GM04504 (cell line): ENCODE measurements at places on chromosomes 5 and 9.
A peak's percentile ranks its signal among the peaks of the same experiment; 100 is the strongest.

DNA sequence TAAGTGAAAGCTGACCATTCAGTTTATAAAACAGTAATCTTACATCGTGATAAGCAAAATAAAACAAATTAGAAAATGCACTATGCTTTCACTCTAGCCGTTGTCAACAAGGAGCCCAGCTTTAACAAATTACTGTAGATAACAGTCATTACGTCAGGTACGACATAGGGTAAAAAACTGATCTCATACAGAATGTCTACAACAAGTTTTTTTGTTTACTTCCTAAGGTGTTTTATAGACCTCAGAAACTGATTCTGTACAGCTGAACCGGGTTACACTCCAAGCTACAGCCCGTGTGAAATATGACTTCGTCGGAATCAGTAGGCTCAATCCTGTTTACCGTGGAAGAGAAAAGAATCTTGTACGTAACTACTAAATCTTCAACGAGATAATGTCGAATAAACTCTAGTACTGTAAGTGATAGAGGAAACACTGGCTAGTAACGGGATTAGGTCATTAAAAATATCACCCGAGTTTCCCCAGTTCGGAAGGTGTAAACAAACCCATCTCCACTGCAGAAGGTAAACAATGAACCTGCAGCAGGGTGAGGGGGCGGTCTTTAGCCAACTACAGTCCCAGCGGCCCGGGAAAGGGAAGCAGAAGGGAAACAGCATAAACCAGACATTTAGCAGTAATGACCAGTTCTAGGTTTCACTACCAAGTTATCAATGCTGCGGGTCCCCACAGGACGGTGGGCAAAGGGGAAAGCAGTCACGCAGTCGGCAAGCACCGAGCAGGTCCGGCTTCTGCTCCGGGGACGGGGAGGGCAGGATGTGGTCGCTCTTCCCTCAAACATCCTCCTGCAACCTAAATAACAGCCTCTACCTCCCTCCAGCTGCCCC, 1.1 kb downstream of the RICTOR start:
- DNase-seq = no peak

DNA sequence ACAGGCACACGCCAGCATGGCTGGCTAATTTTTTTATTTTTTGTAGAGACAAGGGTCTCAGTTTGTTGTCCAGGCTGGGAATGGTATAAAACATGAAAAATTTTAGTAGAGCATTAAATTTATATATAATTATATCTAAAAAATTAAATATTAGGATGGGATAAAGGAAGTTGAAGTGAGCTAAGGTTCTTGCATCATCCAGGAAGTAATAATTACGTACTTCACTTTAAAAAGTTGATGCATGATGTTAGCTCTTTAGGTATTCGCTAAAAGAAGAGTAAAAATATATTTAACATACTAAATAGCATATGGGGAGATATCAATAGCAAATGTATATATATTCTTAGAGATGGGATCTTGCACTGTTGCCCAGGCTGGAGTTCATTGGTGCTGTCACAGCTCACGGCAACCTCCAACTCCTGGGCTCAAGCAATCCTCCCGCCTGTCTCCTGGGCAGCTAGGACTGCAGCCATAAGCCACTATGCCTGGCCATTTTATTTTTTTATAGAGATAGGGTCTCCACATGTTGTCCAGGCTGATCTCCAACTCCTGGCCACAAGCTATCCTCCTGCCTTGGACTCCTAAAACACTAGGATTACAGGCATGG, 12.3 kb downstream of the DCAF10 start:
- DNase-seq = no peak

DNA sequence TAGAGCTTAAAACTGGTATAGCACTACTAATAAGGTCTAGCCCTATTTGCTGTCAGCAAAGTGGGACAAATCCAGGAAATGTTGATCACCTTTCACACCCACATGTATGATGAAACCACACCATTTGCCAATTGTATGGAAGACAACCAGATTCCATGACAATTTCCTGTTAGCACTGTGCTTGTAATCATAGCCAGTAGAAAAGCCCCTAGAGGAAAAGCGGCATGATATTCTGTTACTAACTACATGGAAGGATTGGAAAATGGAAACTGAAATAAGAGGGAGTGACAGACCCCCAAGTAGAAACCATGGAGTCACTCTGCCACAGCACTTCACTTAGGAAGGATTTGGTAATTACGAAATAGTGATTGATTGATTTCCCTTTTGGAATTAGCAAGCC, 923 bp downstream of the SPATA6L start:
- DNase-seq = no peak

DNA sequence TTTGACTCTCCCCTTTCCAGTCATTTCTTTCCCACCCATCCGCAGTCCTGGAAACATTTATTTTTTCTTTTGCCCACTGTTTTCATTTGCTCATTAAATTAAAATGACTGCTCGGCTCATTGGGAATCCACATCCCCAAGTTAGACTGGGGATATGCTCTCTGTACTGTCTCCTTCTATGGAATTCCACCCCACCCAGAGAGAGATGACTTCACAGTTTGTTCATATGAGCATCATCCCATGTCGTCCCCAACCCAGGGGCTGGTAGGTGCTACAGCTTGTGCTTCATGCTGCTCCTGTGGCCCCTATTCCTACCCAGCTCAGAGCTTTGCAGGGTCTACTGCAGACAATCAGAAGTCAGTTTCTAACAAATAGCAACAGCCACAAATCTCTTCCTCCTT, 16.5 kb upstream of the RARS1 start:
- no peak for DNase-seq

GRCh38 chr5:138807182-138807581, 54.0 kb downstream of the CTNNA1 start:
- DNase-seq = no peak

GRCh38 chr9:33404788-33405362, 2.5 kb upstream of the AQP7 start:
- DNase-seq = no peak

- DNase-seq = no peak
Observed at GRCh38 chr5:980001-980588, 28.5 kb upstream of the NKD2 start.

DNA sequence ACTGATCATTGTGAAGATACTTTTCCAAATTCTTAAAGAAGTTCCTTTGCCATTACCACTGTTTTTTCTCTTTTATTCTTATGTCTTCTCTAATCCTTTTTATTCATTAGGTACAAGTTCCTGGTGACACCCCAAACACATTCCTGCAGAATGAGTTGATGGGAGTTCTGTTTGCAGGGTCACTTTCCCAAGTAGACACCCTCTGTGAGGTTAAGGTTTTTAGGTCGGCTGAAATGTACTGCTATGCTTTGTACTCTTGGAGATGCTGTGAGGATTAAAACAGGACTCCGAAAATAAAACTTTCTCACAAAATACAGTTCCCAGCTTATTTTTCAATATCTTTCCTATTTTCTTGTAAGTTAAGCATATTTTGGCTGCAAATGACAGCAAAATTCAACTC, 143.3 kb upstream of the TLE4 start:
- no peak for DNase-seq

DNA sequence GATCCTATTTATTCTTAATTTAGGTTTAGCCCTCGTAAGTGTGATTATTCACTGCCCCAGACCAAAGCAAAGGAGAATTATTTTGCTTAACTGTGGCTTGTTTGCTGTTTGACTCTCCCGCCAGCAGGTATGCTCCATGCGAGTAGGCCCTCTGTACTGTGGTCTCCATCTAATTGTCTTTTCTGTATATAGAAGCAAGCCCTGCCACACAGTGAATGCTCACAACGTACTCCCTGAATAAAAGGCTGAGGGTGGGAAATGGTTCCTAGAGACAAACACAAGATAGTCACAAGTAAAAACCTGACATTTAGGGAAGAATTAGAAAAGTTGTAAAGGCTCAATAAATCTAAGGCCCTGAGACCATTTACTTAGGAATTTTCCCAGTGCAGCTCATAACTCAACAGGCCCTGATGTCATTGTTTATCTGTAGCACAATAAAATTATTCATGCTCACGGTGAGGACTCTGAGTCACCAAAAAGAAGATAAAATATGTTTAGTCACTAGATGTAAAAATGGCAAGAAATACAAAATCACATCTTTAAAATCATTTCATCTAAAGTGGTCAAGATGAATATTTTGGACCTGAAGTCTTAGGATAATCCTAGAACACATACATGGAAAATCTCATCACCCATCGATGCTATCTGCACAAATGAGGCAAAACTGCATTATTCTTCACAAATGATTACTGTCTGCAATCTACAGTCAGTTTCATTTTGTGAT, 473.2 kb downstream of the ENC1 start:
- peak; percentile 80 for DNase-seq

DNA sequence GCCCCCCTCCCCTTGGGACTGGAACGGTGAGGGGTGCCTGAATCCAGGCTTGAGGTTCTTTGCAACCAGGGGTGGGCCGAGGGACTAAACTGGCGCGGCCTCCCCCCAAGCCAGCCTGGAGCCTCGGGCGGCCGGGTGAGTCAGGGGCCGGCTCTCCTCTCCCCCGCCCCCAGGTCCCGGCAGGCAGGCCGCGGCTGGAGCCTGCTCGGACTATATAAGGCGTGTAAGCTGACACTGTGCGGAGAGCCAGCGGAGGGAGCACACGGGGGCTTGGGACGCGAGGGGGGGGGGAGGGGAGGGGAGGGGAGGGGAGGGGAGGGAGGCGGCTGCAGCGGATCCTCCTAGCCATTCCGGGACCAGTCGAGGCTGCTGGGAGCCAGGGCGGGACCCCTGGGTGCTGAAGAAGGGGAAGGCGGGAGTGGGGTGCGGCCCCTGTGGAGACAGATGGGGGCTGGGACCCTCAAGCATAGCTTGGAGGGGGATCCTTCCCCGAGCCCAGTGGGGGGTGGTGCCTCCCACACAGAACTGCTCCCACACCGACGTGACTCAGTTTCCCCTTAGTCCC, 595 bp downstream of the PDLIM7 start:
- peak; percentile 73 for DNase-seq

GRCh38 chr5:53250201-53250550, 140.6 kb upstream of the MOCS2 start:
- no peak for DNase-seq

- DNase-seq = no peak
Observed at GRCh38 chr9:127884427-127884911, 7.0 kb upstream of the AK1 start.

GRCh38 chr5:10969684-10970180, 208.7 kb upstream of the DAP start:
- DNase-seq = no peak

DNA sequence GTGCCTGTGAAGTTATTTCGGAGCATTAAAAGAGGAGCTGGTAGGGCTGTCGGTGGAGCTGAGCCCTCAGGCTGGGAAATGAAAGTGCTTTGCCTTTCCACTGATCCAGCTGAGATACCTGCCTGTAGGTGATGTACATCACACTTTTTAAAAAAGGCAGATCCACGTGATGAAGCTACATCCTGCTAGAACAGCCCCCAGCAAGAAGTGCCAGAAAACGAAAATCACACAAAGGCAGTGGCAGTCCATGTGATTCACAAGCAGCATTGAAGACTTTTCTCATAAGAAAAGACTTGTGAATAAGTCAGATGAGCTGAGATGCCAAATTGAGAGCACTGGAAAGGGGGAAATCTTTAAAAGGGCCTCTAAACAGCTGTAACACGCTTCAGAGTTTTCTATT, 765.1 kb downstream of the PTPRD start:
- DNase-seq = no peak

GRCh38 chr5:62960781-62961180, 382.2 kb downstream of the LRRC70 start:
- no peak for DNase-seq

DNA sequence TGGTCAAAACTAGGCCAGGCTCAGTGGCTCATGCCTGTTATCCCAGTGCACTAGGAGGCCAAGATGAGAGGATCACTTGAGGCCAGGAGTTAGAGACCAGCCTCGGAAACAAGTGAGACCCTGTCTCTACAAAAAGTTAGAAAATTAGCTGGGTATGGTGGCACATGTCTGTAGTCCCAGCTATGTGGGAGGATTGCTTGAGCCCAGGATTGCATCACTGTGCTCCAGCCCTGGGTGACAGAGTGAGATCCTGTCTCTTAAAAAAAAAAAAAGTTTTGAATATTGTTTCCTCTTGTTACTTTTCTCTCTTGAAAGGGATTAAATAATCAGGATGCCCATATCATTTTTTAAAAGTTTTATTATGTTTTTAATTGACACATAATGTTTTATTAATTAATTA, 7.6 kb downstream of the ARHGEF37 start:
- DNase-seq = no peak

DNA sequence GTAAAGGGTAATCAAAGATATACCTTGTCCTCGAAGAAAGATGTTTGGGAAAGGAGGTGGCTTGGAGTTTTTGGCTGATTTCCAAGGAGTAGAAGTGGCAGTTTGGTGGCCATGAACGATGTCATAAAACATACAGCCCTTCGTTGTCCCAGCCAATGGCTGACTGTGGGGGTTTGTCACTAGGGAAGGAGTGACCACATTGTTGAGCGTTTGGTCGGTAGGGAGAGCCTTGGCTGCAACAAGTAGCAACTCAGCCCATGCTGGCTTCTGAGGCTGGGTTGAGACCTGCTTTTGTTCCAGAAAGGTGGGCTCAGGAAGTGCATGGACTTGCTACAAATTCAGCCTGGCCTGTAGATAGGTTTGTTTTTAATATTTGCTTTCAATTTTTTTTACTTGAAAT, 128.3 kb downstream of the BOD1 start:
- DNase-seq = no peak

DNA sequence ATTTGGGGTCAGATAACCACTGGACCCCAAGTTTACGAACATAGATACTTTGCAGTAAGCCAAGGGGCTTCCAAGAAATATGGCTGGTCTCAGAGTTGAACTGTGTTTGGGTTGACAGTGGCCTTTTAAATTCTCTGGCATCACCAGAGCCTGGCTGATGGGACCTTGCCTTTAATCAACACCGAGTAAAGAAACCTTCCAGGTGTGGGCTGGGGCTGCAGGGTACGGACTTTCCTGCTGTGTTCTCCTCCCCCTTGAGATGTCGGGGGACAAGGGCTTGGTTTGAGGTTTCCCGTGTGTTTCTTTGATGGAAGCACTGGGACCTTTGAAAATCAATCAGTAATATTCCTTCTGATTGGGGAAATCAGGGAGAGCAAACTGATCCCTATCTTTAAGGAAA, 140.1 kb downstream of the MTX3 start:
- DNase-seq = no peak

DNA sequence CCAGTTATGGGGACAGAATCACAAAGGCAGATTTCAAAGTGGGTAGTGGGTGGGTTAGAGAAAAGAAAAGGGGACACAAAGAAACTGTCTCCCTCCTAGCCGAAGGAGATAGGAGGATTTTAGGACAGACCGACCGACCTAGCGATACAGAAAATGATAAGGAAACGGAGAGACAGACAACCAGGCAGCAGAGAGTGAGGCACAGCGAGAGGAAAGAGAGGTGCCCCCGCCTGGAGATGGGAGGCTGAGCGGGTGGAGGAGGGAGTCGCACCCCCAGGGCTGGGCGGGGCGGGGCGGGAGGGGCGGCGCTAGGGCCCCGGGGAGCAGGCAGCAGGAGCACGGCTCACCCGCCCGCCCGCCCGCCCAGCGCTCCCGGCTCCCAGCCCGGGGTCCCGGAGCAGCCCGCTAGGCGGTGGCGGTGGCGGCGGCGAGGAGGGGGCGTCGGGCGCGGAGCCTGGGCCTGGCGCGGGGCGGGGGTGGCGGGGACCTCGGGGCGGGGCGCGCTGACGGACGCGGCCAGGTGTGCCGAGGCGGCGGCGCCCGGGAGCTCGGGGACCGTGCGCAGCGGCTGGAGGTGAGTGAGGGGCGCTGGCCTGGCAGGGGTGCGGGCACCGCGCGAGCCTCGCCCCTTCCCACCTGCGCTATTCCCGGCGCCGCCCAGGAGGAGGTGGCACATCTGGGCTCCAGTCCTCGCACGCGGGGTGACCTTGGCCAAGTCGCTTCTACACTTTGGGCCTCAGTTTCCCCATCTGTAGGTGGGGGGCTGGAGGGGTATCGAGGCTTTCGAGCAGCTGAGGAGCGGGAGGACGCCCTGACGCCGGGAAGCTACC, 15.9 kb upstream of the SYNPO start:
- DNase-seq = no peak

- no peak for DNase-seq
Observed at GRCh38 chr9:89891591-89892304, 286.9 kb downstream of the GADD45G start.
